NCI-H524 (cell line): ENCODE measurements at places on chromosomes 12 and 14.
A peak's percentile ranks its signal among the peaks of the same experiment; 100 is the strongest.

DNA sequence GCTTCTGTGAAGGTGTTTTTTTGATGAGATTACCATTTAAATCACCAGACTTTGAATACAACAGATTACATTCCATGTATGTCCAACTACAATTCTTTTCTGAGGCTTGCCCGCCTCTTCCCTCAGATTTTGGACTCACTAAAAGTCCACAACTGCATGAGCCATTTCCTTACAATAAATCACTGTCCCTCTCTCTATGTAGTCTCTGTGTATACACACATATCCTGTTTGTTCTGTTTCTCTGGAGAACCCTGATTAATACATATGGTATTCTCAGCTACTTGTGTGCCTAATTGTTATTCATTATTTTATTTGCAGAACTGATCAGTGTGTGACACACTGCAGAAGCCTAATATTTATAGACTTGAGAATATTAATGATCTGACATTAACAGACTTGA is 2.4 kb upstream of the MIPOL1 start:
- no peak for DNase-seq

GRCh38 chr14:100434911-100435438 is 111.8 kb downstream of the SLC25A47 start:
- DNase-seq: no peak

DNA sequence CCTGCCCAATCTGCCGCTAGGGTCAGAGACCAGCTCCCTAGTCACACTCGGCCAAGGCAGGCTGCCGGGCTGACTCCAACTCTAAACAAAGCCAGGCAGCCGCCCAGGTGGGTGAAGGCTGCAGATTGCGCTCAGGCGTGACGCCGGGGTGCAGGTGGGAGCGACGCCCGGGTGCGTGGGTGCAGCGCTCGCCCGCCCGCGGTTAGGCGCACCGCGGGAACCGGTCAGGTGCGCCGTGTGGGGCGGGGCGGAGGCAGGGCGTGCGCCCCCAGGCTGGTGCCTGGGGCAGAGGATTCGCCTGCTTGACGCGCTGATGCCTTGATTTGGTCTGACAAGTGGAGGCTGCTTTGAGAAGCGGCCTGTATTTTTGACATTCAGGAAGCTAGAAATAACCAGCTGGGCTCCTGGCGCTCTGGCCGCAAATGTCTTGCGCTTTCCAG is 126.7 kb upstream of the HIF1A start:
- DNase-seq: peak; percentile 56

DNA sequence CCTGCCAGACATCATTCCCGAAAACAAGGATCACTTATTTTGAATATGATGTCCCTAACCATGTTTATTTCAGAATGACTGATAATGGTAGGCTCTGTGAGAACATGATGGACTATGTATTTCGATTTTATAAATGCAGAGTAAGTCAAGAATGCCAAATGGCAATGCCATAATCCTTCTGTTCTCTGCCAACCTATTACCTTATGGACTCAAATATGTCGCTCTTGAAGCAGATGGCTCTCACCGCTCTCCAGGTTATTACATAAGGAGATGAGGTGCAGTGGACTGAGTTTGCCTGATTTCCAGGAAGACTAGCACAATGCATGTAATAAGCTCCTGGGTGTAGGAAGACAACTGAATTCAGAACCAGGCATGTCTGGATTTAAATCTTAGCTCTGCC is 227.2 kb downstream of the BTG1 start:
- peak; percentile 98 for DNase-seq

DNA sequence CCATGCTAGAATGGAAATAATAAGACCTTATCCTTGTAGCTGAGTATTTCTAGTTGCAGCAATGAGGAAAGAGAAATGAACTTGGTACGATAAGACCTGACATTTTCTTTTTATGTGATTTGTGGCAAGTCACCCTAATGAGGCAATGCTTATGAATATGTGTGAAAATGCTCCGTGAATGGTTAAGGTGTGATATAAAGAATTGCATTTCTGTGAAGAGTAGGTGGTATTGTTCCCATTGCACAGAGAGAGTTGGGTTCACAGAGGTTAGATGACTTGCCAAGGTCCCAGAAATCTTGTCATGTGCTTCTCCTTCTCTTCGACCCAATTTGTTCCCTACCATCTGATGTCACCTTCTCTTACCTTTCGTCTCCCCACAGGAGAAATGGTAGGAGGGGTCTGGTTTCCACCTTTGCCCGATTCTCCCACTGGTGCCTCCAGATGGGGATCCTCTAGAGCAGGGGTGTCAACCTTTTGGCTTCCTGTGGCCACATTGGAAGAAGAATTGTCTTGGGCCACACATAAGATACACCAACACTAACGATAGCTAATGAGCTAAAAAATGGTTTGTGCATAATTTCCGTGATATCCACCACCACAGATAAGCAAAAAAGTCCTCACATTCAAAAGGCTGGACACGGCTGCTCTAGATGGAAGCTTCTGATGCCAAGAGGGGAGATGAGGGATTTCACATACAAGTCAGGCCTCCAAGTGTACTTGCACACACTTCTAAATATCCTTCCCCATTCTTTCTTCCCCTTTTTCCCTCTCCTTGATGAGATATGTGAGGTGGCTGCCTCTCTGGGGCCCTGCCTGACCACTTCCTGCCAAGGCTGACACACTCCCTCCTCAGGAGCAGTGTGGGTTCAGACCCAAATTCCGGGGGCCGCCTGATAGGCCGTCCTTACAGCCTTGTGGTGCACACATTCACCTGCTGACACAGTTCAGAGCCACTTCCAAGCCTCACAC is 96.1 kb downstream of the PLXNC1 start:
- DNase-seq: no peak

- DNase-seq: peak; percentile 46
These were observed 244.2 kb upstream of the OR4E1 start for GRCh38 chr14:21917699-21918436.

- no peak for DNase-seq
These were observed 21.8 kb upstream of the RPS6KA5 start for GRCh38 chr14:91082282-91082681.

- DNase-seq: no peak
These were observed 4.4 kb downstream of the TULP3 start for GRCh38 chr12:2895051-2895451.

DNA sequence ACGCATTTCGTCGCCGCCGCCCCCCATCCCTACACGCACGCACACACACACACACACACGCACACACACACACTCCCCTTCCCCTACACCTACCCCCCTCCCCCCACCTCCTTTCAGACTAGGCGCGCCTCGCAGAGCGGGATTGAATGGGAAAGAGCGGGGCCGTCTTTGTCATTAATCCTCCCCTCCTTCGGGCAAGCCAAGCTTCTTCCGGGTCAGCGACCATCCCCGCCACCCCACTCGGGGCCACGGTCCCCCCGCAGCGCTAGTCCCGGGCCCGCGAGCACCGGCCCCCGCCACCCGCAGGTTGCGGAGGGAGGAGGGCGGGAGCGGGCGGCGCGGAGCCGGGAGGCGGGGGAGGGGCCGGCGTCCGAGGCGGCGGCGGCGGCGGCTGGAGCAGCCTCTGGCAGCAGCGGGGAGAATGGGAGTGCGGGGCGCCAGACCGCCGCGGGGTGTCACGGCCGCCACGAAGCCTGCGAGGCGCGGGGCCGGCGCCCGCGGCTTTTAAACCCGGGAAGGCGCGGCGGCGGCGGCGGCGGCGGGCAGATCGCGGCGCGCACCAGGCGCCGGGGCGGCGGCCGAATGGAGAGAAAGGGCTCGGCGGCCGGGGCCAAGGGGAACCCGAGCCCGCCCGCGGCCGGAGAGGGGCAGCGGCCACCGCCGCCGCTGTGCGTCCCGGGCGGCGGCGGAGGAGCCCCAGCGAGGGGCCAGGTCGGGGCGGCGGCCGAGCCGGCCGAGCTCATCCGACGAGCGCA is at the start of gene TTC9:
Gene TTC9 (plus strand): TSS at position 369 of the 755 bp plus-strand sequence. CDS start 214 bp downstream, at position 583.
- peak; percentile 48 for DNase-seq

DNA sequence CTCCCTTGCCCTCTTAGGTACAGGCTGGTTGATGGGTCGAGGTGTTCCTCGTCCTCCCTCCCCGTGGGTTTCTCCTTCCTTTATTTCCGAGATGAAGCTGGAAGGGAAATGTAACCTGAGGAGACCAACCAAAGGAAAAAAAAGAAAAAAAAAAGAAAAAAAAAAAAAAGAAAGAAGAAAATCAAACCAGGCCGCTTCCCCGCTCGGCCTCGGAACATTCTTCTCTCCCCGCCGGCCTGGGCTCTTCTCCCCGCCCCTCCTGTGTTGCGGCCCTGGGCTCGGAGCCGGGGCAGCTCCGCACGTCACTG is 1.6 kb upstream of the NFATC4 start:
- DNase-seq: no peak

DNA sequence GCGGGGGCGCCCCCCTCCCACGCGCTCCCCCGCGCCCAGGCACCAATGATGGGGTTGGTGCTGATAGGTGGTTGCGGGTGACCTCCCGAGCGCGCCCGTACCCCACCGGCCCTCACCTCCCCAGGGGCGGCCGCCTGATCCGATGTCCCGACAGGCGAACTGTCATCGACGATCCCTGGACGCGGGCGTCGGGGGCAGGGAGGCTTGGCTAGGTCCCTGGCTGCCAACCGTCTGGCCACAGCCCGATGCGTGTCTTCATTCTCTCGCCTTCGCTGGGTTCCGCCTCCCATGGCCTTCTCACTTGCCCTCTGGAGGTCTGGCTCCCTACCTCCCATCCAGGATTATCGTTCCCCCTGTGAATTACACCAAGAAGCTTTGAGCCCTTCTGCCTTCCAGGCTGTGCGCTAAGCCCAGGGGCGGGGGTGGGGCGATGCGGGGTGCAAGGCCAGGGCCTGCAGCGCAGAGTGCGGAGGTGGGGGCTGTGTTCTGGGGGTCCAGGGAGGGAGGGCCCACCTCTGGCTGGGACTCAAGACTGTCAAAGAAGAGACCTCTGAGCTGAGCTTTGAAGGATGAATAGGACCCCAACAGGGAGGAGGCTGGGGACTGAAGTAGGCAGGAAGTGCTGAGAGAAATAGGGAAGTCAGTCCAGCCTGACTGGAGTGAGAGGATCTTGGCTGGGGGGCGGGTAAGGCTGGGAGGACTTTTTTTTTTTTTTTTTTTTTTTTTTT is 7.7 kb upstream of the RACGAP1 start:
- DNase-seq: no peak

- no peak for DNase-seq
These were observed 277.4 kb downstream of the DAD1 start for GRCh38 chr14:22311636-22312035.

- DNase-seq: no peak
These were observed 100.8 kb downstream of the PPHLN1 start for GRCh38 chr12:42426746-42427145.

DNA sequence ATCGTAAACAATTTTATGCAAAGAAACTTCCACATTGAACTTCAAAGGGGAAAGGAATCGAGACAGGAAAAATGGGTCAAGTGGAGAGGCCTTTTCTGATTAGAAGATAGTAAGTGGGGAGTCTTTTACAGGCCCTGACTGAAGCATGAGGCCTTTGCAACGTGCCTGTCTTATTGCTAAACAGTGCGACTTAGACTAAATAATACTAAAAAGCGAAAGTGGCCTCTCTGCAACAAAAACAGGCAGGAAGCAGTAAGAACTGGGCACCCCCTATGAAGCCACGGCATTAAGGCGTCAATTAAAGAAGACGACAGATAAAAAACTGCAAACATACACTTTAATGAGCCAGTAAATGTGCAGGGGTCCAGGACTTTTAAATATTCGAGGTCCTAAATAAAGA is 283.4 kb upstream of the GRIP1 start:
- DNase-seq: no peak

DNA sequence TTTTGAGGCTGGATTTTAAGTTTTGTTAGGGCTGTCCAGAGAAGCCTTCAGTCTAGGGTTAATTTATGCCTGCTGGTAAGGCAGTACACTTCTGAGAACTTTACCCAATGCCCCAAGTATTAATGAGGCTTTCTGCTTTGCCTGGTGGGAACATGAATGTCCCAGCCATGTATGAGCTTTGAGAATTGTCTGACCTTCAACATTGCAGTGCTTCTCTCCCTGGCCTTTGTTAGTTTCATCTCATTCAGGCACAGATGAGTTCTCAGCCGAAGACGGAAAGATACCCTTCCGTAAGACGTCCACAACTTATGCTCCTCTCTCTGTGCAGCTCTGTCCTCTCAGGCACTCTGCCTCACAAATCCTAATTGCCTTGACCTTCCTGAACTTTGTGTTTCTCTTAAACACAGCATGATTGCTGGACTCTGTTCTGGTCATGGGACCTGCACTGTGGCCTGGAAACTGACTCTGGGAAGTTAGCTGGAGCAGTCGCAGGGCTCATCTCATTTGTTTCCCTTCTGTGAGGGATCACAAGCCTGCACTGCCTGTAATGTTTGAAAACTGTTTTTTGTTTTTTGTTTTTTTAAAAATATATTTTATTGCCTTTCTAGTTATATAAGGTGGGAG is 15.7 kb downstream of the CHPT1 start:
- DNase-seq: no peak

DNA sequence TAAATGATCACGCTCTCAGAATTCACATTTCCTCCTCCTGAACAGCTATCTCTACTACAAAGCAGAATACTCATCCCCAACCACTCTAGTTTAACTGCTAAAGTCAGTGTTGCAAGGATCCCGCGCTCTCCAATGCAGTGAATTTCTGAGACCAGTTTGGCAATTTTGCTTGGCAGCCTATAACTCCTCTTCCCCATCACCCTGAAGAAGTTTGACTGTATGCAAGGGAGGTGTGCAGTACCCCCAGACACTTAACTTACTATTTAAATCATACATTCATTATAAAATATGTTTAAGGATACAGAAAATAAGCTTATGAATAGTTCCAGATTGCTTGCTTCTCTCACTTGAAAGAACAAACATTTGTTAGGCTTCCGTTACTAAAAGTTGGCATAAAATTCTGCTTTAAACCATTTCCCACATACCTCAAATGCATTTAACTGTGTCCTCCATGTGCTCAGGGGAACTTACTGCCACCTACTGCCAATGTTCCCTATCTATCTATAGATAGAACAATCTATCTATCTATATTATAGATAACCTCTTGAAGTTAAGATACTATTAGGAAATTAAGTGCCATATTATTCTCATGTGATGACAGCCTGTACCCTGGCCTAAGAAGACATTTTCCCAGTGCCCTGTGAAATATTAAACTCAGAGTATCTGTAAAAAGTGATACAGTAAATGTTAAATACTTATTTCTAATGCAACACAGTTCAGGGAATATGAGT is 2.4 kb downstream of the LGR5 start:
- DNase-seq: no peak

DNA sequence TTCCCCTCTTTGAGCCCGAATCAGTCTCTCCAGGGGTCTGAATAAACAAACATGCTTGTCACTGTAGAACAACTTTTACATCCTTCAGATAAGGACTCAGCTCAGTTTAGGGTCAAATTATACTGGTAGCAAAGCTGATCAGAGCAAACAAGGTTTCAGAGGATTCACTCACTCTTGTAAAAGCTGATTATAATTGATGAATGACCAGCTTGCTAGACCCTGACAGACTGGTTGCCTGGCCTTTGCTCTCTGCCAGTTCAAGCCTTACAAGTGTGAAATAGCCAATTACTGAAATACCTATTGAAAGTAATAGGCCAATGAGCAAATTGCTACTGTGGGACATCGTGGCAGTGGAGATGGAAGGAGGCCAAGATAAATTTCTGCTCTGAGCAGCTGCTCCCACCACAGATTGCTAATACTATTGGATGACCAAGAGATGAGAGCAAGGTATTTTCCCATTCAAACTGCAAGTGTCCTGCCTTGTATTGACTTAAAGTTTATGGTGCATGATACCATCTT is 177.6 kb downstream of the PDZRN4 start:
- DNase-seq: peak; percentile 33
